ENCODE measurements at places on chromosomes 2 and 18.

DNA sequence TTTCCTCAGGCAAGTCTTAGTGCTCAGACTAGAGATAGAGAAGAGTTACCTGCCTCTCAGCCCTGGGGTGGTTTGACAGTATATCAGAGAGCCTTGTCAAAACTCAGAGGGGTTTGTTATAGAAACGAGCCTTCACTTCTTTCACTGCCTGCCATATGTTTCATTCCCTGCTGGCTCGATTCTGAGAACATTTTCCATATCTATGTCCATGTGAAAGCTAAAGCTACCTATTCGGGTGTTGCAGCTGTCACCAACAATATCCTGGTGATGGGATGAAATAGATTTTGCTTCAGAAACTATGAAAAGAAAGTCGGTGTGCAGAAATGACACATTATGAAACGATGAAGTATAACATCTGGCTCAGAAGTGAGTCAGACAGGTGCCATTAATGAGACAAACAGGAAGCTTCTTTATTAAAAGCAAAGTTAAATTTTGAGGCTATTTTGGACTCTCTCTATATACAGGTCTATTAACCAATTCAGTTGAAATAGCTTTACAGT is 56.1 kb upstream of the TANK start:
- DNase-seq: peak; percentile 18

DNA sequence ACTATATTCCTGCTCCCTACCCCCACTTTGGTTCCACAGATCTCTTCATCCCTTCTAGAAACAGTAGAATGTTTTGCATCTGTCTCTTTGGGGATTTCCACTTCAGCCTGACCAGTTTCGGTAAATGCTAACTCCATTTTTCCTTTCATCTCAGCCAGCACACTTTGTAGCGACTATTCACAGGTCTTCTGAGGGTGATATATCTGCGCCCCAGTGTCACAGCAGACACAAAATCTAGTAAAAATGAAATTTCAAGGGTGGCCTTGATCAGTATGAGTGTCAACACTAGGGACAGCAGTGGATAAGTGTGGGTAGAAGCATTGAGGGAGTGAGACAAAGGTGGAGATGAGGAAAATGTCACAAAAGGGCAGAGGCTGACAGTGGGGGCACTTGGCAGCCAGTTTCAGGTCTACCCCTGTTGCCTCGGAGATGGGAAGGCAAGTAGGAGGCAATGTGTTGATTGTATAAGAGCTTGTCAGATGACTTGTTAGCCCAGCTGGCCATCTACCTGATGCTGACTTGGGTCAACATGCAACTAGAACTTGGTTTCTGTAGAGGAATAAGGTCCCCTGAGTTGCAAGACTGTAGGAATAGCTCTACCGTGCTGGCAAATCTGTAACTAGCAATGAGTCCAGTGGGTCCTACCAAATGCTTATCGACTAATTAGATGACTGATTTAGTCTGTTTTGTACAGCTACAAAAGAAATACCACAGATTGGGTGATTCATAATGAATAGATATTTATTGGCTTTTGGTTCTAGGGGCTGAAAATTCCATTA is 60.7 kb downstream of the CXCR4 start:
- peak; percentile 53 for DNase-seq

GRCh38 chr2:203650860-203651613 is 55.4 kb upstream of the CD28 start:
- no peak for DNase-seq

GRCh38 chr2:112542984-112543661 is 858 bp downstream of the POLR1B start:
- peak; percentile 7 for DNase-seq

DNA sequence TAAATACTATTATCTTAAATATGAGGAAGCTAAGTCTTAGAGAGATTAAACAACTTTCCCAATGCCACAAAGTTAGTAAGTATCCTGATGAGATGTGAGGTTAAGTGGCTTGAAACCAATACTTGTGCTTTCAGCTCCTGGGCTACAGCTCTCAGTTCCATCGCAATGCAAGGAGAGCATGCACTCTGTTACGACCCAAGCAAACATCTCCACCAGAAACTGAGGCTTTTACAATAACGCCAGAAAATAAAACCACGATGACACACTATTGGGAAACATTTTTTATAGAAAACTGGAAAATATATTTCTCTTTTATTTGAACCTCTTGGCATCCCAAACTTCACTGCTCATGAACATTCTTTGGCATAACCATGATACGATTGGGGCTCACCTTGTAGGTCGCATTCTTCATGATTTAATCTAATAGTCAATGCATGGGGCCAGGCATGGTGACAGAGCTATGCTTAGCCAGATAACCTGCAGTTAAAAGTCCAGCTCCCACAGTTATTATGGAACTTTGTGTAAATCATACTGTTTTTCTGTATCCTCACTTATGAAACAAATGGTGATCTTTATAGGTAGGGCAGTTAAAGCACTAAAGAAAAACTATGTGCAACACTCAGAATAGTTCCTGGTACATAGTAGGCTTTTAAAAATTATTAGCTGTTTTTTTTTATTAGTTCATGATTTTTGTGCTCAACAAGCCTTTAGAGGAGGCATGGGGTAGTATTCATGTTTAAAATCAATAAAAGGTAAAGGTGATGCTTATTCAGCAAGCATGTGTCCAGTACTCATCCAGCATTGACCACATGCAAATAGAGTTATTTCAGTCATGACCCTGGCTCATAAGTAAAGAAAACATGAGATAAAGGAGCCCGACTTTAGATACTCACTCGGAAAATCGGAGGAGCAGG is 238.3 kb upstream of the TRIB2 start:
- DNase-seq: no peak

- no peak for DNase-seq
Measured at GRCh38 chr2:217193431-217194340, 333.8 kb upstream of the TNP1 start.

DNA sequence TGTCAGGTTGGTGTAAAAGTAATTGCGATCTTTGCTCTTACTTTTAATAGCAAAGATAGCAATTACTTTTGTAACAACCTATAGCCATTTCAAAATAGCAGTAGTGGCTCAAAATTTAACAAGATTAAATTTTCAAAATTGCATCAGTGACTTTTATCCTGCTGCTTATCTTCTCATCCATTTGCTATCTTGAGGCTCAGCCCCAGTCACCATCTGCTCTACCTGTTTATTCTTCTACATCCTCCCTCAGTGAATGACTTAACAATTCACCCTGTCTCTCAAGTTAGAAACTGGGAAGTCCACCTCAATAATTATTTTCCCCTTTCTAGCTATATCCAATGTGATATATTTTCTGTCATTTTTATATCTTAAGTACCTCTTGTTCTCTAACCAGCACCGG is 148.6 kb upstream of the ZNF804A start:
- no peak for DNase-seq

- no peak for DNase-seq
Measured at GRCh38 chr2:226673314-226673723, 126.3 kb downstream of the IRS1 start.

DNA sequence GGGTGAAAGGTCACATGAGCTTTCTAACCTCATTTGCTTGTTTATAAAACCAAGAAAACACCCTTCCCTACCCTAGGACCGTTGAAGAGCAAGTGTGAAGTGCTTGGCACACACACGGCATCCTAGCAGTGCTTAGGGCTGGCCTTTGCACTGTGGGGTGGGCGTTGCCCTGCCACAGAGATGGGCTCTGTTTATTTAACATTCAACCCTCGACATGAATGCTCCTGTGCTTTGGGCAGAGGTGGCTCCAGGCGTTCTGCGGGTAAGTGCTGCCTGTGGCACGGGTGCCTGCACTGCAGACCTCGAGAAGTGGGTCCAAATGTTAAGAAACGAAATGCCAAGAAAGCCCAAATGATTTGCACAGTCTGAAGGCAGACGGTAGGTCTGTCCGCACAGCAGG is 170.1 kb downstream of the FHOD3 start:
- no peak for DNase-seq

GRCh38 chr2:149994057-149994728 is 406.6 kb upstream of the MMADHC start:
- no peak for DNase-seq

DNA sequence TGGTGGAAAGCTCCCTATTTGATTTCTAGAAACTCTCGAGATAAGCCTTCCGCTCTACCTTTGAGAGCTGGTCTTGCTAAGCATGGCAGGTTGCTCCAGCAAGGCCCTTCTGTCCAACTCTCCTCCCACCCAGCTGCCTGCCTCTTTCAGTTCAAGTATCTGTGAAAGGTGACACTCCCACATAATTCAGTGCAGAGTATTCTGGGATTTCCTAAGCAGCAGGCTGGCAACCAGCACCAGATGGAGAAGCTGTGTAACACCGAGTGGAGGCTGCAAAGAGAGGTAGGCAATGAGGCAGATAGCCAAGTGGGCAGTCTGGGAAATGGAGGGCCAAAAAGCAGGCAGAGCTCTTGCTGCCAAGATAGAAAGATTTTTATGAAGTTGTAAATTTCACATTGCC is 88.4 kb upstream of the CAVIN2 start:
- DNase-seq: no peak

DNA sequence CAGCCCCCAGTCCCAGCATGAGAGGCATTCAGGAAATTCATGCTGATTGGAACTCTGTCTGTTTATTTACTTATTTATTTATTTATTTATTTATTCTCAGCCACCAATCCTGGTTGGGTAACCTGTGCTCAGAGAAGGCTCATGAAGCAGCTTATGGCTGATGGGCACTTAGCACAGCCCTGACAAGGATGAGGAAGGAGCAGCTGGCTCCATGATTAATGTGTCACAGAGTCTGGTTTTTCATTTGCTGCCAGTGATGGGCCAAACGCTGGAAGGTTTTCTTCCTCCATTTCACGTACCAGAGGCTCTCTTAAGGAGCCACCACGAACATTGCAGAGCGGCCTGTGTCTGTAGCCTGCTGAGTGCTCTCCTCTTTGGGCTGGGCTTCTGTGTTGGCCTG is 28.3 kb upstream of the KCNS3 start:
- DNase-seq: no peak

GRCh38 chr2:99754210-99754609 is 264.4 kb upstream of the REV1 start:
- no peak for DNase-seq

GRCh38 chr2:69253112-69253511 is 133.9 kb downstream of the GFPT1 start:
- no peak for DNase-seq

- DNase-seq: no peak
Measured at GRCh38 chr2:157559061-157559460, 69.6 kb downstream of the ACVR1C start.

DNA sequence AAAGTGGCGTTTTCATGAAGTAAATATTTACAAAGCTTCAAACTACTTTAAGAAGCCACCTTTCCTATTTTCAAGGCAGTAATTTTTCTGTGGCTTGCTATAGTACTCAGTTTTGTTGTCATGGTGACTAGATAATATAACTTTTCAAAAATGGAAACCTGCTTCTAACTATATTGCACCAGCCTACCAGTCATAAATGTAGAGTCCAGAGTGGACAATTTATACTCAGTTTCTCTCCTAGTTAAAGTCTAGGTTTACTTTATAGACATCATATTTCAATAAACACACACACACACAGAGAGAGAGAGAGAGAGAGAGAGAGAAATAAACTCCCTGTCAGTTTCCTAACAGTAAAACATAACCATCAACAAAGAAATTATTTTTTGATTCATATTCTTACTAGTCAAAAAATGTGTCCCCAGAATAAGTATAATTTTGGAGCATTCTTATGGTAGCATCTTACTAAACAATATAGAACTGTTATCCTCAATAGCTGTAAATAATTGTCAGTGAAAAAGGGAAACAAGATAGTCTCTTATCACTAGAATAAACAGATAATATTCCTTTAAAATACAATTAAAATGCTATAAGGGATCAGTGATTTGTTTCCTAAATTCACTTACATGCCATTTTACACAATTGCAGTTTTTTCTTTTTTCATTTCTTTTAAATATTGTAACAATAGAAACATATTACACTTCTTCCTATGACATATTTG is 163.5 kb upstream of the BOD1L2 start:
- DNase-seq: no peak

DNA sequence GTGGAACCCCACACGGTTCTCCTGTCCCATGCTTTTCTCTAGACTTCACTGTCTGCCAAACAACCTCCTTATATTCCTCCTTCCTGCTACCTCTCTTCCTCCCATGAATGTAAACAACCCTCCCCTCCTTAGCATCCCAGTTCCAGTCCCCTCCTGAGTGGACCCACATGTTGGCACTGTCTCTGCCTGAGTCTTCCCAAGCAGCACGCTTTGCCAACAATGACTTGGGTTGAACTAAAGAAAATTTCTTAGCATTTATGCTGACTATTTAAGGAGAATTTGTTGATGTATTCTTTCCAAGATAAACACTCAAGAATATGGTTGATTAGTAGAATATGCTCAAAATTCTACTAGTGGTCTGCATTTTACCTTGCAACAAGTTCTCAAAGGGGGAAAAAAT is 338.0 kb downstream of the TNS1 start:
- no peak for DNase-seq

DNA sequence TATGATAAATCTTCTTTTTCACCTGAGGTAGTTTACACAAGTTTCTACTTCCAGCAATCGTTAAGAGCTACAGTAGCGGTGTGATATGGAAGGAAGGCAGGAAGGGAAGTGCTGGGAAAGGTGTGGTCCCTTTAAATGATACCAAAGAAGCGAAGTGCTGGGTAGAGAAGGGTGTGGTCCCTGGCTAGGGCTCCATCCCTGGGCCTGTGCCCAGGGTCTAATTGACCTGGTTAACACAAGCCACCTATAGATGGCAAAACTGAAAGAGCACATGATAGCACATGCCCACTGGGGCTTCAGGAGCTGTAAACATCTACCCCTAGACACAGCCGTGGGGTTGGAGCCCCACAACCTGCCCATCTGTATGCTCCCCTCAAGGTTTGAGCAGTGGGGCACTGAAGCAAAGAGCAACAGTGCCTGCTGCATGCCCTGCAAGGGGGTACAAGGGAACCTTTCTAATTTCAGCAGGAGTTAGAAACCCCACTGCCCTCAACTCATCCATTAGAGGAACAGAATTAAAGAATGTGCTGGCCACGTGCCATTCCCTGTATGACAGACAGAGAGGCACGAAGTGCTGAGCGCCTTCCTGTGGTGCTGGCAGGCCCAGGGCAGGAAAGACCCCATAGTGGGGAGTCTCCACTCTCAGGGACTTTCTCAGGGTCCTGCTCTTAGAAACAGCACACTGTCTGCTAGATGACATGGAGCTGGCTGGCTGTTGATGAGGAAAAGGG is 153.1 kb upstream of the LMAN1 start:
- DNase-seq: no peak

DNA sequence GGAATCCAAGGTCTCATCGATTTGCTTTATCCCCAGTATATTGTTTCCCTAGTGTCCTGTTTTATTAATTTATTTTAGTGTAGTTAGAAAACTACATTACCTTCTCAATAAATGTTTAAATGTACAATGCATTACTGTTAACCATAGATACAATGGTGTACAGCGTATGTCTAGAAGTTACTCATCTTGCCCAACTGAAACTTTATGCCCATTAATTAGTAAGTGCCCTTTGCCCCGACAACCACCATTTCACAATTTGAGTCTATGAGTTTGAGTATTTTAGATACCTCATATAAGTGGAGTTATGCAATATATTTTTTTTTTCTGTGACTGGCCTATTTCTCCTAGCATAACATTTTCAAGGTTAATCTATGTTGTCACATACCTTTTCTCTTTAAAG is 1343.0 kb upstream of the SLC39A10 start:
- no peak for DNase-seq
